NCI-H1092 (cell line): ENCODE measurements at places on chromosomes 3 and 15.
A peak's percentile ranks its signal among the peaks of the same experiment; 100 is the strongest.

DNA sequence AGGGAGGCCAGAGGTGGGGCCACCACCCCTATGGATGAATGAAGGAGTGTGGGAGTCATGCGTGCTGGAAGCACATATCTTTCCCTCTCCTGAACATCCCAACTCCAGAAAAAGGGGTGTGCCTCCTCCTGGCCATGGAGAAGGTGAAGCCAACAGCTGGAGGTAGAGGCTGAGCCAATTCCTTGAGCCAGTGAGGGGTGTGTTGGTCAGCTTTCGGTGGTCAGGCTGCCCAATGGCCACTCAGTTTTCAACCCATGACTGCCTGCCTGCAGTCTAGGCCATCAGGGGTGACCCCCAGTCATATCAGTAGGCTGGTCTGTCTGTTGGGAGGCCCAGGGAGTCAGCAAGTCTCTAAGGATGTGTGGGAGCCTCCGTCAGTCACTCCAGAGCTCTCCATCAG is 13.6 kb downstream of the PTH1R start:
- DNase-seq = no peak

GRCh38 chr3:111903067-111903511 is 44.0 kb downstream of the PHLDB2 start:
- DNase-seq = no peak

- no peak for DNase-seq
These were observed 17.6 kb downstream of the ARIH1 start for GRCh38 chr15:72491768-72492167.

GRCh38 chr3:120369037-120369467 is 19.9 kb upstream of the LRRC58 start:
- no peak for DNase-seq

DNA sequence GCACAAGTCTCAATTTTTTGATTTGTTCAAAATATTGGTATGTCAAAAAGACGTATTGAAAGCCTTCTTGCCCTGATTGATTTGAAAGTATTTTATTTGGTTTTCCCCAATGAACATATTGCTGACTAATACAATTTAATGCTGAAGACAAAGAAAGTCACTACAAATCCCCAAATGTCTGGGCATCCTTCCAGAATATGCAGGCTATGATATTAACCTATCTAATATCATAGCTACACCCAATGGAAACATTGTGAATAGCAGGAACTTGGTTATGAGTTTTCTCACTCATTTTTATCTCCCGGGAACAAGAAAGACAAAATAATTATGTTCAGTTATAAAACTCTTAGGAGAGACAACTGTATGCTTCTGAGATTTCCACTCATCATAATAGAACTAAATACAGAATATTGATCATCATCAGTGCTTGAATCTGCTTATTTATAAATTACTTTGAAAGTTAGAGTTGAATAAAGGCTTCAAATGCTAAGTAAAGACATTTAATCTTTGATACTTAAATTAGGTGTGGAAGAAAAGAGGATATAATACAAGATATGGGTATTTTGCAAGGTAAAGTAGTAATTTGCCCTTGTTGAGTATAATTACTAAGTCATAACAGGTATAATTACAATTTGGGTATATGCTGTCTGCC is 483.9 kb downstream of the RBMS3 start:
- DNase-seq = peak; percentile 15

GRCh38 chr3:177371888-177372287 is 174.6 kb upstream of the TBL1XR1 start:
- DNase-seq = peak; percentile 79

DNA sequence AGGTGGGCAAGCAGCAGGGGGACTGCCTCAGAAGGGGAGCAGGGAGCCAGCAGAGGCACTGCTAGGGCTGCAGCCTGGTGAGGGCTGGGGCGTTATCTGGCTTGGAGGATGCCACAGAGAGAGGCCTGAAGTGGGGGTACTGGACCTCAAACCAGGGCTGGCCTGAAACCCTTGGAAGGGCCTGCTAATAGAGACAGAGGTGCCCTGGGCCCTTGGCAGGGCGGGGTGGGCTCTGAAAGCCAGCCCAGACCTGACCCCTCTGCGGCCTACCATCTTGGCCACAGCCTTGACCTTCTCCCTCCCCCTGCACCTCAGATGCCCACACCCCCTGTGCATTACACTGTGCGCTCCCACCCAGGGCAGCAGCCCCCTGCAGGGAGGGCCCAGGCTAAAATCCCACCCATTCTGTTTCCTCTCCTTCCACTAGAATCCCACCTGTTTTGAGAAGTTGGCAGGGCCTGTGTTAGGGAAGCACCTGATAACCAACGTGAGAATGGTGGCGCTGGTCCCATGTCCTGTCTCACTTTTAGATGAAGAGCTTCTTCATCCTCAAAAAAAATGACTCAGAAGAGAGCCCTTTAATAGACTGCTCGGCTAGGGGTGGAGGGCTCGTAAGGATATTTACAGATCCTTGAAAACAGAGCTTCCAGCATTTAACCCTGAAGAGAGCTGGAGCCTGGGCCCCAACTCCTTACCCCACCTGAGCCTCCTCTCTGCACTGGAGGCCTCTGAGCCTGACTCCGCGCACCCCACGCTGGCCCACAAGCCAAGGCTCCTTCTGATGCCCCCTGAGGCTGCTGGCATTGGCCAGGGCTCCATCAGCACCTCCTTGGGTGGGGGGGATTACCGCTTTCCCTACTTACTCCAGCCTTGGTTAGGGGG is 29.8 kb downstream of the LOXL1 start:
- no peak for DNase-seq

DNA sequence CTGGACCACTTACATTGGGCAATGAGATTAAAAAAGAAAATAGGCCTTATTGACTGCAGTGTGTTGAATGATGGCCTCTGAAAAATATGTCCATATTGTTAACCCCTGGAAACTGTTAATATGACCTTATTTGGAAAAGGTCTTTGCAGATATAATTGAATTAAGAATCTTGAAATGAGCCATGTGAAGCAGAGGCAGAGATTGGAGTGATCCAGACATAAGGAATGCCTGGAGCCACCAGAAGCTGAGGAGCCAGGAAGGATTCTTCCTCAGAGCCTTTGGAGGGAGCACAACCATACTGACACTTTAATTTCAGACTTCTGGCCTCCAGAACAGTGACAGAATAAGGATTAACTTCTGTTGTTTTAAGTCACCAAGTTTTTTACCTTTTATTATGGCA is 510.4 kb upstream of the AGTR1 start:
- no peak for DNase-seq

DNA sequence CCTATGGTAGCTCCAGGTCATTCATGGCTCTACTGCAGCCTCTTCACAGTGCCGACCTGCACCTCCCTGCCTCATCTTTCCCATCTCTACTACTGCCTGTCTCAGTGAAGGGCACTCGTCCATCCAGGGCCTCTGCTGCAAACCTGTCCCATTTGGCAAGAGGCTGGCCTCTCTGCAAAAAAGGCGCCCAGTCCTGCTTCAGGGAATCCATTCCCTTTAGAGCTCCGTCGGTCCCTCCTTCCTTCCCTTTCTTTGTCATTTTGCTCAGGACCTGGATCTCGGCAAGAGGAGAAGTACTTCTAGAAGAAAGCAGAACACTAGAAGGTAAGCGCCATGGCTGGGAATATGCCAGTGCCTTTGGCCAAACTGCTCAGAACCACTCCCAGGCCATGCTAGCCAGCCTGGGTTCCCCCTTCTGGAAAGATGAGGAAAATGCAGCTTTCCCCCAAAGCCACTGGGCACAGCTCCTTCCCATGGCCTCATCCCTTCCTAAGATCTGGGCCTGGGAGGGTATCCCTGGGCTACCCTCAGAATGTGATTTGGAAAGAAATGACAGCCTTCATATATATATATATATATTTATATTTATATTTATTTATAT is 6.4 kb upstream of the ISL2 start:
- DNase-seq = peak; percentile 21

DNA sequence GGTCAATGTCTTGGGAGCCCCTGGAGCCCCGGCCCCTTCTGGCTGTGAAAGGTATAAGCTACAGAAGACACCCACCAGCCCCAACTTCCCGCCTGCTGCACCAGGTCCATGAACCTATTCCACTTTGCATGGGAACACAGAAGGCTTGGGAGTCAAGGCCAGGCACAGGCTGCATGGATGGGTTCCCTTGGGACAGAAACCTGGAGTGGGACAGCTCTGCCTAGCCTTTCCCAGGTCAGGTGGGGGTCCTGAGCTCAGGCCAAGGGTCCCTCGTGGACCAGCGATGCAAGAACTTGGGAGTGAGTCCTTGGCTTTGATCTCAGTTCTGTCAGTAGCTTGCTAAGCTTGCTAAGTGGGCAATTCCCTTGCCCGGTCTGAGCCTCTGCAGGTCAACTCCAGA is 25.0 kb downstream of the TKT start:
- DNase-seq = no peak

GRCh38 chr3:73727117-73727821 is 102.5 kb upstream of the PDZRN3 start:
- no peak for DNase-seq

DNA sequence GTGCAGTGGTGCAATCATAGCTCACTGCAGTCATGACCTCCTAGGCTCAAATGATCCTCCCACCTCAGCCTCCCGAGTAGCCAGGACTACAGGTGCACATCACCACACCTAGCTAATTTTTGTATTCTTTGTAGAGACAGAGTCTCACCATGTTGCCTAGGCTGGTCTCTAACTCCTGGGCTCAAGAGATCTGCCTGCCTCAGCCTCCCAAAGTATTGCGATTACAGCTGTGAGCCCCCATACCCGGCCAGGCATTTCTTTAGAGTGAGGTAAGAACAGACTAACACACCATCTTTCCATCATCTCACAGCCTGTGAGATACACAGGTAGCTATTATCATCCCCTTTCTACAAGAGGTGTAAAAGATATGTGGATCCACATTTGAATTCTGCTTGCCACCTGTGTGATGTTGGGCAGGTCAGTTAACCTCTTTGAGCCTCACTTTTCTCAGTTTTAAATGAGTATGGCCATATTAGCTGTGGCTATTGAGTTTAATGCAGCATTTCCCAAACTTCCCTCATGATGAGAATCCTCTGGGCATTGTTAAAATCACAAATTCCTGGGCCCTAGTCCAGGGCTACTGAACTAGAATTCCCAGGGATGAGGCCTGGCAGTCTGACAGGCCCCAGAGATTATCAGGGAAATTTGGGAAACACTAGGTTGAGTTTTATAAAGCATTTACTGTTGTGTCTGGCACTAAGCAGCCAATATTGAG is 46.0 kb downstream of the ANP32A start:
- DNase-seq = no peak

- DNase-seq = no peak
These were observed 226.2 kb upstream of the IGF1R start for GRCh38 chr15:98422130-98422478.
